MM.1S (cell line): ENCODE measurements at places on chromosomes 6 and 20.

DNA sequence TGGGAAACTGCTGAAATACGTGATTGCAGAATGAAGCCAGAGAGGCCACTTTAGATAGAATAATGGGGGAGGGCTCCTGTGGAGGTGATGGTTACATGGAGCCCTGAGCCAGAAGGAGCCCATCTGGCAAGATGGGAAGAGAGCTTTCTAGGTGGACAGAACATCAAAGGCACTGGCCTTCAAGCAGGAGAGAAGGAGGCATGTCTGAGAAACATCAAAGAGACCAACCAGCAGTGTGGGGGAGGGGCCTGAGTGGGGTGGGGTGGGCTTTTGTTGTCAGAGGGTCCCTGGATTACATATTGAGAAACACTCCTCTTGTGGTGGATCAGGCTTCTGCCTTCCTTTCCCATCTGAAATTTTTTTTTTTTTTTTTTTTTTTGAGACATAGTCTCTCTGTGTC lies 1.9 kb upstream of the KCNG1 start:
- DNase-seq, result no peak

- no peak for DNase-seq
These were observed 138.9 kb downstream of the PDE7B start for GRCh38 chr6:135990439-135990838.

- DNase-seq, result no peak
These were observed 20.4 kb upstream of the RAB23 start for GRCh38 chr6:57242505-57242904.

- DNase-seq, result no peak
These were observed 5.6 kb upstream of the PSORS1C2 start for GRCh38 chr6:31144296-31144969.

- no peak for DNase-seq
These were observed 458.7 kb downstream of the BMP2 start for GRCh38 chr20:7226156-7226555.

DNA sequence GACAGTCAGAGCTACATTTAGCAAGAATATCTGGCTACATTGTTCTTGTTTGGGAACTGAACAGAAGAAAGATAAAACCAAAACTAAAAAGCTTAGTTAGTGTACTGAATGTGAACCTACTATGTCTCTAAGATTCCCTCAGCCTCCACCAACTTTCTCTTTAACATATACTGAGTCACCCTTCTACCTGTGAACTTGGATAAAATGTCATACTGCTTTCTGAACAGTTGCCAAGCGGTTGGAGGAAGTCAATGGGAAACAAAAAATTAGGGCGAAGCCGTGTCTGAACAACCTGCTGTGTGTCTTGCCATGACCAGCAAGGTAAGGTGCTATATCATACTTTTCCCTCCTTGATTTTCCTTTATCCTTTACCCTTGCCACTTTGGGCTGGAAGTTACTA lies 243.5 kb downstream of the BTBD9 start:
- DNase-seq, result no peak

- DNase-seq, result no peak
These were observed 57.0 kb upstream of the AIG1 start for GRCh38 chr6:143003676-143004075.

- DNase-seq, result no peak
These were observed 831.0 kb downstream of the TFAP2A start for GRCh38 chr6:9583753-9584352.

DNA sequence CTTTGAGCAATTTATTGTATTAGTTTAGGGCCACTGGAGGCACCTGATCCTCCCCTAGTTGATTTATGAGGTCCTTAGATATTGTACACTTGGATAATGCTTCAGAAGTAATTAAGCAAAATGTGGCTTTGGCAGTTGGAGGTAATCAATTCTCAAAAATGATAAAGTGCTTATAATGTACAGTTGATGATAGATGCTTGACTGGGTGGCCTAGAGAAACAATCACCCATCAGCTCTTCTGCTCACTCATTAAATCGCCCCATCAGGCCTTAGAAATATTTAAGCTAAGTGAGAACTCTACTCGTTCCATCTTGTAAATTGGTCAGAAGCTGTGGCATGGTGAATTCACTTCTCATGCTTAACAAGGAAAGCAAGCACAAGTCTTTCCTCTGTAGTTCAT lies 349.9 kb downstream of the SAMD5 start:
- no peak for DNase-seq
